SHP77 (cell line): ENCODE measurements at places on chromosomes 4 and X.

GRCh38 chr4:22531311-22532019, 15.6 kb upstream of the ADGRA3 start:
- no peak for DNase-seq

GRCh38 chr4:59956366-59956765, 1243.8 kb upstream of the ADGRL3 start:
- DNase-seq, result peak; percentile 17

DNA sequence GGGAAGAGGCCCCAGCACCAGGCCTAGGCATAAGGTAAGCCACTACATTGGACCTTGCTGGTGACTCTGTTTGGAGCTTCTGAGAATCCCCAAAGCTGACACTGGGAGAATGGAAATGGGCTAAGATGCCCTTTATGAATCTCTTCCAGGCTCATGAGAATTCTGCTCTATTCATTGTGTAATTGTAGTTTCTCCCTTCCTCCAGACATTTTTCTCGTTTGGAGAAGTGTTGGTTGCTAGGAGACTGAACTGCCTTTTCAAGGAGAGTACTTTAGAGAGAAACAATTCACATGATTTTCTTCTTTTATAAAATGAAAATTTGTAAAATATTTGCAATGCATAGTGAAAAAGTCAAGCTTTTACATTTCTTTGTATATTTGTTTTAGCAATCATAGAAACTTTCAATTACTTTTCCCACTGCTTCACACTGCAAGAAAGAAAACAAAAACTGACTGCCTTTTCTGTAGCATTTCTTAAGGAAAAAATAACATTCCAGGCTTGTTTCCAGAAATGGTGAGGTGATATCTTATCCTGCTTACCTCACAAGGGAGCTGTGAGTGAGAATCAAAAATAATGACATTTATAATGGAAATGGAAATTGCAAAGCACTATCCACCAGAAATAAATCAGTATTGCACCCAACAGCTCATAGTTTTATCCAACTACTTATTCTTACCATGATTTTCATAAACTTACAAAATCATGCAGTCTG, 24.9 kb upstream of the DCHS2 start:
- DNase-seq, result no peak

GRCh38 chr4:159360549-159360948, 257.7 kb downstream of the RAPGEF2 start:
- DNase-seq, result no peak

- DNase-seq, result no peak
Measured at GRCh38 chrX:153909024-153909979, 4.8 kb downstream of the AVPR2 start.

DNA sequence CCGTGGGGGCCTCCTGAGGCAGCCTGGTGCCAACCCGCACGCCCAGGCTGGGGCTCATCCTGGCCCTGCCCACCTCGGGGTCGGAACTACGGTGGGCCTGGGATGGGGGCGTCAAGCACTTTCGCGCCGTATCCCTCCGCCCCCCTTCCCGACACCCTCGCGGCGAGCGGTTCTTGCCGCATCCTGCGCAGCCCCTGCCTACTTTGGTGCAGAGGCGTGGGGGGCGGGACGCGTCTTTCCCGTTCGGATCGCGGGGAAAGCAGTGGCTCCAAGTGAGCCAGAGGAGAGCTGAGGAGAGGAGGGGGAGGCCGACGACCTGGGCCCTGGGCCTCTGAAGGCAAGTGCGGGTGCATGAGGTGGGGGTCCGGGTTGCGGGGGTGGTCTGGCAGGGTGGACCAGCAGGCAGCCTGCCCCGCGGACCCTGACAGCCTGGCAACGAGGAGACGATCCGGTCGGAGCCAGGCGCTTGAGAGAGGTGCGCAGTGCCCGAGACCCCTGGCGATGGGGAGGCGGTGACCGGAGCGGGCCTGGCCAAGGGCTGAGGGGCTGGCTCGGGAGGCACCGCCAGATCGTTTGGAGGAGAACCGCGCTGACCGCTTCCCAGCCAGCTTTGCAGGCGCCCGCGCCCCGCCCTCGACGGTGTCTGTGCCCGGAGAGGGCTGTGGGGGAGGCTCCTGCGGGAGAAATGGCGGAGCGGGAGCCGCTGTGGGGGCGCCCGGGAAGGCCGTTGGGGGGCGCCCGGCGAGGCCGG, at the start of gene GPRASP2:
TSS of gene GPRASP2 (plus strand) at position 233 of the 751 bp plus-strand sequence. CDS start 2,422 bp downstream, outside the sequence.
- DNase-seq, result peak; percentile 12

- DNase-seq, result no peak
Measured at GRCh38 chr4:187128976-187129375, 405.3 kb upstream of the FAT1 start.

- DNase-seq, result no peak
Measured at GRCh38 chr4:99382745-99383360, 30.3 kb upstream of the ADH1C start.

- DNase-seq, result peak; percentile 12
Measured at GRCh38 chr4:41212616-41213203, 1.6 kb downstream of the APBB2 start.

GRCh38 chr4:26308568-26308967, 12.2 kb upstream of the RBPJ start:
- no peak for DNase-seq
